ENCODE measurements at places on chromosomes 13 and 19. TPM values are rescaled to one million over a fixed set of nuclear protein-coding genes. Genes with fewer than 3 reads are reported as not detected.

DNA sequence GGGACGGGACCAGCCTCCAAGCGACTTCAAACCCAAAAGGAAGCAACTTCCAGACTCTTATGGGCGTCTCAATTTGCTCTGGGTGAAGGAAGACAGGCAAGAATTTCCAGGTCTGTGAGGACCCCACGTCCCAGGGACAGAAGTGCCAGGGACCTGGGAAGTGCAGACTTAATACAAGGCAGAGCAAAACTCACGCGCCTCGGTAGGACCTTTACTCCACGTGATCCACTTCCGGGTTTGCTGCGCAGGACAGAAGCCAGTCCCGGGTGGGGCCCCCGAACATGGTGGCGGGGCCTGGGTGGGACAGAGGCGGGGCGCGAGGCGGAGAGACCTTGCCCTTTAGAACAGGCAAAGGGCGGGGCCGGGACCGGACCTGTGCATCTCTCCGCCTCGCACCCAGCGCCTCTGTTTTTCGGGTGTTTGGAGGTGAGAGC, 9.3 kb downstream of the ZNF611 start:
- no peak for DNase-seq

GRCh38 chr19:2495130-2495641, 19.3 kb downstream of the GADD45B start:
- peak; percentile 67 for DNase-seq

GRCh38 chr13:109630271-109630670, 156.1 kb downstream of the IRS2 start:
- no peak for DNase-seq

DNA sequence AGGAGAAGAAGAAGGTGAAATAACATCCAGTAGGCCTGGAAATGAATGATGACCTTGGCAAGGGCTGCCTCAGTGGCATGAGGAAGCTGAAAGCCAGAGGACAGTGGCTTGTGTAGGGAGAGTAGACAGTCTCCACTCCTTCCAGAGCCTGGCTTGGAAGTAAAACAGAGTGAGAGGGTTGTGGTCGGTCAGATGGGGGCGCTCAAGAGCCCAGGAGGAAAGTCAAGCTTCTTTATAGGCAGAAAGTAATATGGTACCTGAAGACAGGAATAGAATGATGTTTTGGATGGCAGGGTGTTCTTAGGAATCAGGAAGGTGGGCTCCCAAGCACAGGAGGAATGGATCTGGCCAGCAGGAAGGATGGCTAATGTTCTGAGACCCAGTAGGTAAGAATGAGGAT, 75.1 kb upstream of the TSC22D1 start:
- DNase-seq = no peak

CLEC11A gene
- total RNA-seq = 91.4 TPM

GTF3A gene
- 243 TPM for total RNA-seq

Measured in G401 (cell line).